ENCODE measurements at places on chromosomes 12 and 14. TPM values are rescaled to one million over a fixed set of nuclear protein-coding genes. Genes with fewer than 3 reads are reported as not detected.

The CLEC4C gene
- total RNA-seq = not detected

The SLC7A7 gene
- total RNA-seq = 0.70 TPM

The TAS2R30 gene
- 0.94 TPM for total RNA-seq

The CHPT1 gene
- 29.2 TPM for total RNA-seq

The CCDC177 gene
- total RNA-seq = not detected

The SPIC gene
- total RNA-seq = not detected

The AP4S1 gene
- 10.8 TPM for total RNA-seq

The NTF3 gene
- not detected for total RNA-seq

The C12orf54 gene
- total RNA-seq = not detected

The GYS2 gene
- not detected for total RNA-seq

The POTEG gene
- total RNA-seq = not detected

The SLC6A15 gene
- not detected for total RNA-seq

The PDZRN4 gene
- total RNA-seq = not detected

The OR4K2 gene
- total RNA-seq = not detected

The PSEN1 gene
- total RNA-seq = 31.7 TPM

The GPX2 gene
- total RNA-seq = not detected

The KCNMB4 gene
- 0.31 TPM for total RNA-seq

The BCL11B gene
- total RNA-seq = 42.5 TPM

The NEUROD4 gene
- not detected for total RNA-seq

The LAG3 gene
- 245 TPM for total RNA-seq

The TMEM132C gene
- total RNA-seq = not detected

The DPF3 gene
- total RNA-seq = 0.62 TPM

The FAM161B gene
- total RNA-seq = 1.7 TPM

The OTOGL gene
- not detected for total RNA-seq

The COX8C gene
- not detected for total RNA-seq

The BICDL1 gene
- total RNA-seq = 109 TPM

The EXOC3L4 gene
- total RNA-seq = not detected

The IL26 gene
- total RNA-seq = 1.00 TPM

The AICDA gene
- total RNA-seq = 0.71 TPM

The KLRK1 gene
- 145 TPM for total RNA-seq

The ADAM20 gene
- total RNA-seq = 0.31 TPM

The TSPAN9 gene
- total RNA-seq = 0.79 TPM

The GNB3 gene
- total RNA-seq = 0.78 TPM

The TMEM63C gene
- 0.64 TPM for total RNA-seq

The HIGD1C gene
- total RNA-seq = not detected
